ENCODE measurements at places on chromosomes 11 and 22. TPM values are rescaled to one million over a fixed set of nuclear protein-coding genes. Genes with fewer than 3 reads are reported as not detected.

DNA sequence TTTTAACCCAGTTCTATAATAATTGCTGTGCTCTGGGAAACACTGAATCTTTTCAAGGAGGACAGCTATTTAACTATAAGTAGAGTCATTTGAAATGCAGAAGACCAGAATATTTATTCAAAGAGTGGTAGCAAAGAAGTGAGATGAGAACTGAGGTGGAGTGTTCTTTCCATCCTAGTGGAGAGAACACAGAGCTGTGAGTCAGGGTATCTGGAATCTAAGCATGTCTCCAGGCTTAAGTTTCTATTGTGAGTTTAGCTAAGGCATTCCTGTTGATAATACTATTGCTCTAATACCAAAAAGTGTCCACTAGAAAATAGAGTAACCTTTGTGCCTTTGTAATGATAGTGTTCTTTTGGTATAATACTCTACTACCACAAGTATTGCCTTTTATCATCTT, 32.4 kb downstream of the JAM3 start:
- no peak for DNase-seq

DNA sequence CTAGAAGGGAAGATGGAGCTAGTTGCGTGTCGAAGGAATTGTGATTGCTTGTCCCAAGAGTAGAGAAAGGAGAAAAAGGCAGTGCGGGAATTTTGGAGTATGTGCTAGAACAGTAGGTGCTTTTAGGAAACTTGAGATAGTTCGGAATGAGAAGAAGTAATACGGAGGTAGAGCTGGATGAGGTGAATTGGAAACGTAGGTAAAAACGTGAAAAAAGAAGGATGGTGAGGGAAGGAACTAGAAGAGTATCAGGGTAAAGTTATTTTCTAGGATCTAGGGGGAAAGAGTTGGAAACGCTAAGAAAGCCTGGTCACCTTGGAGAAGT, 1.4 kb downstream of the CEP57 start:
- DNase-seq, result no peak

DNA sequence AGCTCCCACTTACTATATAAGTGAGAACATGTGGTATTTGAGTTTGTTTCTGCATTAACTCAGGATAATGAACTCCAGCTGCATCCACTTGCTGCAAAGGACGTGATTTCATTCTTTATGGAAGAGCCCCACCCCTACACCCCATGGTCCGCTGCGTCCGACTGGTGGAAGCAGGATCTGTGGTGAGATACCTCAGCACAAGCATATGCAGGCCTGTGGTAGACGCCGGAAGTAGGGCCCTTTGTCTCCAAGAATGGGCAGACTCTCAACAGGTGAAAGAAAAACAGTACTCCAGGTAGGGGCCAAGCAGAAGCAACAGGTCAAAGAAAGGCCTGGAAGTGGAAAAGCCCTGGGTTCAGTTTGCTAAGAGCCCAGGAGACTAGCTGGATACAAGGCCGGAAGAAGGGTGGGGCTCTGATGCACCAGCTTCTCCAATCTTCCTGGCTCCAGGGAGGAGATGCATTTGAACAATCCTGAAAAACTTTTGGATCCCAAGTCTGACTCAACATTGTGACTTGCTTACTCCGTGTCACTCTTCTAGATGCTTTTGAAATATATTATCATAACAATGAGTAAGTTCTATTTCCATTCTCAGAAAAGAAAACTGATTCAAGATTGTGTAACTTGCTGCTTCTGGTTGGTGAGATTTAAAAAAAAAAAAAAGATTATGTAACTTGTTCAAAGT, 30.4 kb downstream of the NEAT1 start:
- DNase-seq, result no peak

GRCh38 chr11:74927496-74927895, 21.4 kb downstream of the XRRA1 start:
- no peak for DNase-seq

DNA sequence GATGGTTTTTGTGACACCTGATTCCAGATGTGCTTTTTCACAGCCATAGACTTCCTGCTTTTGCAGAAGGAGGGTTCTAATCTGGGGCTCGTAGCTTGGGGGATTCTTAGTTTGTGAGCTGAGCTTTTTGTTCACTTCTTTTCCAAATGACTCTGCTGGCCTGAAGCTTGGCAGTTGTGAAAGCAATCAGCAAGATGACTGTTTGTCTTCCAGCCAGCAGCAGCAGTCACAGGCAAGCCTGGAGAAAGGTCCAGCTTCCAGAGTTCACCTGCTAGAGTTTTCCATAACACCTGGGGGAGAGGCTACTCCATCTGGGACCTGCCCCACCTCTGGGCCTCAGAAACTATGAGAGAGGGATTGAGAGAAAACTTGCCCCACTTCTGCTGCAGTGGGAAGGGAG, 4.1 kb downstream of the MARK2 start:
- no peak for DNase-seq

The MS4A18 gene
- total RNA-seq, result not detected

All from Daoy (cell line).